ENCODE measurements at places on chromosomes 13 and 19.

DNA sequence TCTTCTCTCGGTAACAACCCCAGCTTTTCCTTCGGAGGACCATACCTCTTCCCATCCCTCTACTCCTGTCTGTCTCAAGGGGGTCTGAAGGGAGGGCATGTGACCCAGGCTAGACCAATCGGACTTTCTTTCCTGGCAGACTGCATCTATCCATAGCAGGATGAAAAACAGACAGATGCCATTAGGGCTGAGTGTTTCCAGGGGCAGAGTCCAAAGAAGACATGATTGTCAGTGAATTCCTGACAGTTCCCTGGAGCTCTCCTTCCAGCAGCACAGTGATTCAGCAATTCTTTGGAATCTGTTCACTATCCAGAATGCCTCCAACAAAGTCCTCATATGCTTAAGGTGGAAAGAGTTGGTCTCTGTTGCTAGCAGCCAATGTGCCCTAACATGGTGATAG, 189.8 kb downstream of the KCTD12 start:
- no peak for DNase-seq

GRCh38 chr19:804419-805165, 7.3 kb downstream of the PTBP1 start:
- DNase-seq: no peak

DNA sequence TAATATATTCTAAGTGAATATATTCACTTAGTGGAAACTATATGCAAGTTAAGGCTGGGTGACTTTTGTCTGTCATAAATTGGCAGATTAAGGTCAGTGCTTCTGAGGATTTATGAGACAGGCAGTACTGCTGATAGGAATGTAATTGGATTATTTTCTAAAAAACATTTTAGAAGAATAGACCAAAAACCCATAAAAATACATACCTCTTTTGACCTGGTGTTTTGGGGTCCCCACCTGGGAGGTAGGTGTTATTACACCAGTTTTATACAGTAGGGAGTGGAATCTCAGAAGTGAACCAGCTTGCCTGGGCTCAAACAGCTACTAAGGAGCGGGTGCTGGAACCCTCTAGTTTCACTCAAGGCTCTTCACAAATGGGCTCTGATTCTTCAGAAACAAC, 25.3 kb downstream of the COG3 start:
- no peak for DNase-seq

GRCh38 chr19:31378404-31378803, 29.2 kb upstream of the TSHZ3 start:
- no peak for DNase-seq

- no peak for DNase-seq
Measured at GRCh38 chr13:108070491-108070890, 144.8 kb downstream of the LIG4 start.

All from stimulated activated CD4-positive, alpha-beta T cell treated with anti-CD3 and anti-CD28 coated beads, TNF-alpha, amount 100 ng/mL, for 4 hours (primary cell).